ENCODE measurements at places on chromosomes 1 and 21. TPM values are rescaled to one million over a fixed set of nuclear protein-coding genes. Genes with fewer than 3 reads are reported as not detected.

The GABRD gene
- polyA plus RNA-seq, result 0.57 TPM

The UTS2 gene
- polyA plus RNA-seq, result not detected

The PHLDA3 gene
- polyA plus RNA-seq, result 17.1 TPM

The FCRL1 gene
- polyA plus RNA-seq, result 0.59 TPM

The NID1 gene
- 310 TPM for polyA plus RNA-seq
